ENCODE measurements at places on chromosomes 6 and 20.
A peak's percentile ranks its signal among the peaks of the same experiment; 100 is the strongest.

- DNase-seq, result no peak
Measured at GRCh38 chr20:43839793-43840199, 74.9 kb upstream of the TOX2 start.

- no peak for DNase-seq
Measured at GRCh38 chr6:34057790-34058189, 88.1 kb downstream of the GRM4 start.

- DNase-seq, result no peak
Measured at GRCh38 chr6:2020909-2021308, 224.5 kb downstream of the GMDS start.

DNA sequence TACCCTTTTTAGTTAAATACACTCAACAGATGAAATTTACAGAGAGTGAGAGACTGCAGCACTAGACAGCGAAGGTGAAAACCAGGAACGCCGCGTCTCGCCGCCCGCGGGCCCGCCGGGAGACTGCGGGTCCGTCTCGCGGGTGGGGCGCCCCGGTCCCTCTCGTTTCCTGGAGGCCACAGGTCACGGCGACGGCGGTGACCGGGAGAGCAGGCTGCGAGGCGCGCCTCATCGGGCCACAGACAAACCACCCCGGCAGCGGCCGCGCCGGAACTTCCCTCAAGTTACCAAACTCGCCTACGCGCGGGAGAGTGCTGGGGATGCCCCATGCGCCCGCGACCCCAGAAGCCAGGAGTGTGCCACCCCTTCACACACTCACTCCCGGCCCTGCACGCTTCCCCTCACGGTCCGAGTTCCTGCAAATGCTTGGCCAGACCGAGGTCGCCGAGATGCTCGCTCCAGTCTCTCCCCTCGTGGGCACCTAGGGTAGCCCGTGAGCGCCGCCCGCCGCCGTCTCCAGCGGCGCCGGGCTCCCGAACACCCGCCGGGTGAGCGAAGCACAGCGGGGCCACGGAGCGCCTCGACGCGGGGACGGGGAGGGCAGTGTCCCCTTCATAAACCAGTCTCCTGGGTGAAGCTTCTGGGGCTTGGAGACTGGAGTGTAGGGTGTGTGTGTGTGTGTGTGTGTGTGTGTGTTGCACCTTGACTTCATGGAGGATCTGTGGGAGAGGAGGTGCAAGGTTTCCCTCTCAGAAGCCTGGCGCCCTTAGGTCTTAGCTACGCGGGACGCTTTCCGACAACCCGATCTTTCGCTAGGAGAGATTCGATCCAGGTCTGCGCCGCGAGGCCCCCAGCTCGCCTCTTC, 1.4 kb downstream of the BACH2 start:
- peak; percentile 31 for DNase-seq

- no peak for DNase-seq
Measured at GRCh38 chr6:35600659-35601125, 88.0 kb upstream of the TULP1 start.

DNA sequence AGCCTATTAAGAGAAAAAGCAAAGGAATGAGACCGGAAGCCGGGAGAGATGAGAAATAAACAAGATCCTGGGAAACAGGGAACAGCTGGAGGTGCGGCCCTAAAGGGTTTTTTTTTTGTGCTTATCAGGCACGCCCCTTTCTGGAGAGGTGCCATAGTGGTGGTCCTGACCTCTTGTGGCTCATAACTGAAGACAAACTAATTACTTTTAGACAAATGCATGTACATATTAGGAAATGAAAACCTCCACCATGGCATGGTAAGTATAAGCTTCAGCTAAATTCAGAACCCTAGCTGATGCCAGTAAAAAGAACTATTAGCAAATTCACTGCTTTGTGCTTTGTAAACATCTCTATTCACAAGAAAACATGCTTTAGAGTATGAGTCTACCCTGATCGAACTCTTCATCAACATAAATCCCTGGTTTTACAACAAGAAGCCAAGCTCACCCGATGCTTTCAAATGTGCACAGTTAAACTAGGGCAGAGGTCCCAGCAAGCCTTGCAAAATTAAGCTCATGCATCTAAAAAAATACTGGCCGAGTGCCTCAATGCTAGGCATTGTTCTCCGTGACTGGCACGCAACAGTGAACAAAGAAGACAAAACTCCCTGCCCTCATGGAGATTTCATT, 96.4 kb upstream of the MRPS10 start:
- no peak for DNase-seq

- DNase-seq, result no peak
Measured at GRCh38 chr6:128754658-128755256, 128.2 kb upstream of the LAMA2 start.

GRCh38 chr20:64104667-64105451, 2.5 kb downstream of the NPBWR2 start:
- peak; percentile 11 for DNase-seq

DNA sequence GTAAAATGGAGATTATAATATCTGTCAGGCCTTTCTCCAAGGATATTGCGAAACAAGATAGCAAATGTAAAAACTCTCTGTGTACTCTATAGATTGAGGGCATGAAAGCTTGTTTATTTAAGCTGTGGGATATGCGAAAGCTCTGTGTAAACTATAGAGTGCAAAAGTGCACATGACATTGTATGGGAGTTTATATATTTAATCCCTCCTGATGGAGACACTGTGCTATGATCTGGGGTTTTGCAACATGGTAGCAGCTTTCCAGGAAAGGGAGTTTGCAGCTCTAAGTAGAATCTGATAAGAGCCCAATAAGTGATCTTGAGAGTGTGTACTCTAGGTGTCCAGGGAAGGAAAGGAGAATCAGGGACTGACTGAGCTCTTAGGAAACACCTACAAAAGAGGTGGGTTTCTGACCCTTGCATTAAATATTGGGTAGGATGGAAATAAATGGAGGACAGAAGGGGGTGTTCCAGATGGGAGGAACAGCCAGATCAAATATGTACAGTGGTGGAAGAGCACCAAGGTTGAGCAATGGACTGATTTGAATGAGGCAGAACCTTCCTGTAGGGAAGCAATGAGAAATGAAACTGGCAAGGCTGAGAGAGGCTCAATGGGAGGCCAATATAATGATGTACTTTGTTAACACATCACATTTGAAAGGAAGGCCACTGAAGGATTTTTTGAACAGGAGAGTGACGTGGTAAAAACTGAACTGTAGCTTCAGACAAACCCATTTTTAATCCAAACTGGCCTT, 450.1 kb downstream of the GJA1 start:
- DNase-seq, result no peak

DNA sequence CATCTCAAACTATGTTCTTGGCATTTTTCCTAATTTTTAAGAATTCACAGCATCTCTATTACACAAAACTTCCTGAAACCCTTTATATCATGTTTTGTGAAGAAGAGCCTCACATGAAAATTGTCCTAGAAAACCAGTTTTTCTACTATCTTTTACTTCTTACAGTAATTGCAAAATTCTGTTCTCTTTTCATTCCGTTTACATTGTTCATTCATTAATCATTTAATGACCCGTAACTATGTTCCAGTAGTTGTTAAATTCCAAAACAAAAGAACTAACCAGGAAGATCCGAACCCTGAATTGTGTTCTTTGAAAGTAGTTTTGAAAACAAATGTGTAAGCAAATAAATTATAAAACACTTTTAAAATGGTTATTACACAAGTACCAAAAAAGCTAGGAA, 597.0 kb downstream of the EYS start:
- no peak for DNase-seq

DNA sequence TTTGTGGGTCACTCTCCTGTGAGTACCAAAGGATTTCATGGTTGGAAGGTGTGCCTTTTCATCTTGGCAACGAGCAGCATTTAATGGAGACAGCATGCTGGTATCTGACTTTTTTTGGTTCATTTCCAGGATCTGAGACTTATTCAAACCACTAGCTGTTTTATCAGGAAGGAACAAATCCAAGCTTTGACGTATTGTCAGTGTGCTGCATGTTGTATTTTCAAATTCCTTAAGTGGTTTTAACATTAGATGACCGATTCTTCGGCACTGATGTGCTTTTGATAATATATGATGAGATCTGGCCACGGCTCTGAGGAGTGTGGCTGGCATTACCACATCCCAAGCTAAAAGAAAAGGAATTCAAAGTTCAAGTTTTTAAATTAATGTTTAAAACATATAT, 6.4 kb downstream of the RMND1 start:
- DNase-seq, result no peak

- DNase-seq, result no peak
Measured at GRCh38 chr6:3737831-3738210, 13.7 kb downstream of the PXDC1 start.

- no peak for DNase-seq
Measured at GRCh38 chr20:48788486-48789072, 39.2 kb downstream of the PREX1 start.

DNA sequence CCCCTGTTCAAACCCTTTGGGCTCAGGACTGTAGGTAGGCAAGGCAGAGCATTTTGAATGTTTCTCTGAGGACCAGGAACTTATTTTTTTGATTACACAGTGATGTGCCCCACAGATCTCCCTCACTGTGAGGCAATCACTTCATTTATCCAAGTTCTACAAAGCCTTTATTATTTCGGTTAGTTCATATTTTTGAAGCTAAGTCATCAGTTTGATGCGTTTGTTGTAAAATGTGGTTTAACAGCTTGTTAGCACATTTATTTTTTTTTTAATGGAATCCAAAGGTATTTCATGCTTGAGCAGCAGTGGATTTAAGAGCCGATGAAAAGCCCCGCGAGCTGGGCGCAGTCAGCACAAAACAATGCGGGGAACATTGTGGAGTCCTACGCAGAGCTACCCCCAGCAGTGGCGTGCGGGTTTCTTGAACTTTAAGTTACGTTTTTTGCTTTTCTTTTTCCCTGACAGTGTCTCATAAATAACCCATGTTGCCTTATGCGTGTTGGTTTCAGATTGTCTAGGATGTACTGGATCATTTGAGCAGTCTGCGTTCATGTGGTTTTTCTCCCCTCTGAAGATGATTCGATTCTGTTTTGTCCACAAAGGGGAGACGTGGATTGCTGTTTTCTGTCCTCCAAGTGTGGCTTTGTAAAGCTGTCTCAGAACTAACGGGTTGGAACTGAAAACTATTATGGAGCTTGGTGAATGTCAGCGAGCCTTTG, 233.6 kb upstream of the BMP2 start:
- no peak for DNase-seq

- DNase-seq, result peak; percentile 65
Measured at GRCh38 chr20:10611357-10611756, 62.4 kb downstream of the JAG1 start.

DNA sequence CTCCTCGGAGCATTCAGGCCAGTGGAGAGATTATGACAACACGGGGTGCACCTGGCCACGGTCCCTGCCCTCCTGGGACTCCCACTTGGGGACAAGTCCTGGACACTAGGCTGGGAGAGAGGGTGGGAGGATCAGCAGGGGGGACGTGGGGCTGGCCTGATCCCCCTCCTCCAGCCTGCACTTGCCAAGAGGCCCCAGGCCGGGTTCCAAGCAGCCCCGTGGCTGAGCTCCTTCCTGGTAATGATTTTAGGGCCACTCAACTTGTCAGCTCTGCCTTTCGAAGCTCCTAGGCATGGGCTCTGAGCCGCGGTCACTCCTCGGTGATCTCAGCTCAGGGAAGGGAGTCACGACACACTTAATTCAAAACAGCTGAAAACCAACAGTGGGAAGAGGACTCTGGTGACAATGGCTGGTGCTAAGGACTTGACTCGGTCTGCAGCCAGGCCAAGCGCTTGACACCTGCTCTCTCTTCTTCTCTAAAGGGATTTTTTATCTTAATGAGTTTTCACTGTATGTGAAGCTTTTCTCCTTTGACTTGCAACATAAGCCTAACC, 161.7 kb downstream of the BMP7 start:
- no peak for DNase-seq

- no peak for DNase-seq
Measured at GRCh38 chr6:121330516-121330915, 3.8 kb downstream of the TBC1D32 start.

GRCh38 chr6:147582991-147583390, 74.5 kb downstream of the SAMD5 start:
- no peak for DNase-seq

DNA sequence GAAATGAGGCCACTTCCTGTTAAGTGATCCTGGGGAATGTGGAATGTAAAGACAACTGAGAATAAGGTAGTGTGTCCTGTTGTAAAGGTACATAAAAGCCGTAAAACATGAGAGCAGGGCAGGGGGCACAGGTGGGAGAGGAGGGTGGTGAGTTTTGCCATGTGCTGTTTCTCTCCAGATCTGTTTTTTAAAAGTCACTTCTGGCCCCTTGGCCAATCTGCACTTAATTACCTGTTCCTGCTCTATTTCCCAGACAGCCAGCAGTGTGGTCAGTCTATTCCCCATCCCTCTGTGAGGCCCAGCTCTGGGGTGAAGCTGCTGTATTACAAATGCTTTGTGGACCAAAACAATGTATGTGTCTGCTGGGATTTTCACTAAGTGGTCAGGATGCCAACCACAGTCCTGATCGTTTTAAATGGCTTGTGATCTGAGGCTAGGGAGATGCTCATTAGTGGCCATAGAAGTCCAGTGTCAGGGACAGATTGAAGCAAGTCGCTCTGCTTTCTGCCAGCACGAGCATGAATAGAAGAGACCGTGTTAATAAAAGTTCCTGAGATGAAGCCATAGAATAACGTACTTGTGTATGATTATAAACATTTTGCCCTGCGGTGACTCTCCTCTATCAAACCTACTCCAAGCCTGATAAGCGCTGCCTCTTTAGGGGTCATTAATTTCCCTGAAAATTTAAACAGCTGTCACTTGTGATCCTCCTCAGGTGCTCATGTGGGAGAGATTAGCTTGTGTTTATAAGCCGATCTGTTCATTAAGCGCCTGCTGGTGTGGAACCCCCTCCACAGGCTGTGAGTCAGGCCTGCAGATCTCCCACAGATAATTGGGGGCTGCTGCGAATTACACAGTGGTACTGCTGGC, 111.8 kb upstream of the CENPW start:
- no peak for DNase-seq

- DNase-seq, result no peak
Measured at GRCh38 chr20:11582060-11582459, 335.6 kb upstream of the BTBD3 start.

GRCh38 chr6:107524626-107525025, 34.7 kb downstream of the SOBP start:
- DNase-seq, result no peak

DNA sequence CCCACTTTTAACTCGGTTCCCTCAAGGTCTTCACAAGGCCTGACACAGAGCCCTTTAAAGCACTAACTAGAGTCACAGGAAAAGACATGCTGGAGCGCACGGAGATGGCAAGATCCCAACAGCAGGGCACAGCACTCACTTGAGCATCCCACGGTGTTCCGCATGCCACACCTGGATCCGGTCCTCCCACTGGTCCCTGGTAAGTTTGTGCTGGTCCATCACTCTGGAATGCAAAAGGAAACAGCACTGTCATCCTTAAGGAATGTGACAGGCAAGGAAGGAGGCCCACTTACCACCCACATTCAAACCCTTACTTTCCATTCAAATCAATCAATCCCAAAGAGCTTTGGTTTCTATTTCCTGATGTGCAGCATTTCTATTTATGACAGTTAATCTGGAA, 34.7 kb downstream of the EZR start:
- DNase-seq, result no peak

- DNase-seq, result no peak
Measured at GRCh38 chr6:145031001-145031400, 704.3 kb downstream of the EPM2A start.

- peak; percentile 69 for DNase-seq
Measured at GRCh38 chr6:138107078-138107751, at the start of gene PERP. TSS of gene PERP (minus strand) at chr6:138107419. CDS start at chr6:138107340, 79 bp downstream.

Measured in testis (tissue), 5 donors.